ENCODE measurements at places on chromosomes 4 and X. TPM values are rescaled to one million over a fixed set of nuclear protein-coding genes. Genes with fewer than 3 reads are reported as not detected.

CD38 gene
- 7.8 TPM for total RNA-seq

ARMCX4 gene
- total RNA-seq: 19.3 TPM

TLL1 gene
- total RNA-seq: 3.7 TPM

SPIN2A gene
- 0.54 TPM for total RNA-seq

CACNA1F gene
- 0.81 TPM for total RNA-seq

TGIF2LX gene
- total RNA-seq: not detected

DNA sequence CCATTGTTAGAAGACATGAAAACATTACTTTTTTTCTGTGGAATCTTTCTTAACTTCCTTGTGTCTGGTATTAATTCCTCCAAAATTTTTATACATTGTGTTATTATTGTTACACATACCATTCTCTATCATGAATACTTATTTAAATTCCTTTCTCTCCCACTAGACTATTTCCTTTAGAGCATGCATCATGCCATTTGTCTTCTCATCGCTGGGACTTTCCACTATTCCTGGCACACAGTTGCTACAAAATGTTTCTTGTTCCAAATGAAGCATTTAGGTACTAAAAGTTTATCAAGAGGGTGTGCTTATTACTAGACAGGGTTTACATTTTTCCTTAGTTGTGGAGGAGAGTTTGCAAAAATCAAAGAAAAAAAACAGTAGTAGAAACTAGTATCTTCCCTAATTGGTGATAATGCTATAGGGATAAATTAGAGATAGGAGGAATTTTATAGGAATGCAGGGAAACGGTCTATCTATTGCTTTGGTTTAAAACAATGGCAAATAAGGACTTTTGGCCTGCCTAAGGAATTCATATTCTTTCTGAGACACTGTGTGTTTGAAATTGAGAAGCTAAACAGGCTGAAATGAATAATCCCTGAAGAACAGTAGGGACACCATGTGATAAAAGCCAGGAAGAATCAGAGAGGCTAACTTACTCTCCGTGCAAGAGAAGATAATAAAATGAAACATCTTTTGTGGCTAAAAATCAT is 187.5 kb upstream of the TBC1D9 start:
- no peak overlapping the region for H3K4me3 ChIP-seq
- no peak overlapping the region for H3K27ac ChIP-seq
- peaks cover 29% of the 10 kb centered on the region for H3K4me1 ChIP-seq

GRCh38 chr4:159698336-159698735 is 595.5 kb downstream of the RAPGEF2 start:
- DNase-seq: no peak
- no peak overlapping the region for H3K27ac ChIP-seq
- H3K4me1 ChIP-seq: no peaks in the 10 kb centered on the region
- H3K4me3 ChIP-seq: no peak overlapping the region

DNA sequence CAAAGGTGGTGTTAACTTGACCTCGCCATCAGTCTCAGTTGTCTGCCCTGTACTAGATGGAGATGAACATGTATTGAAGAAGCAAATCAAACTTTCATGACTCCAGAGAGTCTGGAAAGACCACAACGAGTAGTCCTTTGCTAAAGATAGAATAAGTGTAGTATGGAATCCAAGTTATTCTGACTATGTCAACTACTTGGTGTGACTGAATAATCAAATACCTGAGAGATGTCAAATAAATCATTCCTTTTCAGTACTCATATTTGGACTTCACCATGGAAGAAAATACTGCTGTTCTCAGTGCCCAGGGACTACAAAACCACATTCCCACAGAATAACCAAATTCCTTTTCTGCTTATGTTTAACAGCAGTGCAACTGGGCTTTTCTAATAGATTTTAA is 161.2 kb upstream of the SPRY1 start:
- no peaks in the 10 kb centered on the region for H3K27me3 ChIP-seq
- H3K27ac ChIP-seq: peak overlapping the region; percentile 38
- H3K4me1 ChIP-seq: peaks cover 53% of the 10 kb centered on the region
- H3K4me3 ChIP-seq: no peak overlapping the region
- DNase-seq: no peak
- H3K36me3 ChIP-seq: no peaks in the 10 kb centered on the region

GRCh38 chrX:104347860-104348259 is 93.1 kb upstream of the ESX1 start:
- no peak overlapping the region for H3K27ac ChIP-seq
- no peak for DNase-seq
- H3K36me3 ChIP-seq: no peaks in the 10 kb centered on the region
- H3K4me1 ChIP-seq: no peaks in the 10 kb centered on the region
- no peaks in the 10 kb centered on the region for H3K27me3 ChIP-seq
- no peak overlapping the region for H3K4me3 ChIP-seq

DNA sequence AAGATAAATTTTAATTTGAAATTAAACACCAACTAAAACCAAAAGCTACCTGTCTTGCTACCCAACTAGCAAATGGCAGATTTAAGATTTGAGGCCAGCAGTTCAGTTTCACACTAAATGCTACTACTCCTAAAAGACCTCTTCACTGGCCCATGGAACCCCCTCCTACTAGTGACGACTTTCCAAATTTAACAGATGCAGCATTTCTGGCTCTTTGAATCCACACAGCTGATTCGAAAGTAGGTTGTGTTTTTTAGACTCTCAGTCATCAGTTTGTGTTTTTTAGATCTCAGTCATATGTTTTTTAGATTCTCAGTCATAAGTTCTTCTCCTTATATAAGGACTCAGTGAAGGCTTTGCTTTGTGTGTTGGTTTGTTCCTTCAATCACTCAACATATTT is 11.1 kb upstream of the CC2D2A start:
- H3K27me3 ChIP-seq: no peaks in the 10 kb centered on the region
- H3K36me3 ChIP-seq: no peaks in the 10 kb centered on the region
- peak overlapping the region; percentile 25 for H3K27ac ChIP-seq
- peaks cover 64% of the 10 kb centered on the region for H3K4me1 ChIP-seq
- DNase-seq: no peak
- H3K4me3 ChIP-seq: no peak overlapping the region

DNA sequence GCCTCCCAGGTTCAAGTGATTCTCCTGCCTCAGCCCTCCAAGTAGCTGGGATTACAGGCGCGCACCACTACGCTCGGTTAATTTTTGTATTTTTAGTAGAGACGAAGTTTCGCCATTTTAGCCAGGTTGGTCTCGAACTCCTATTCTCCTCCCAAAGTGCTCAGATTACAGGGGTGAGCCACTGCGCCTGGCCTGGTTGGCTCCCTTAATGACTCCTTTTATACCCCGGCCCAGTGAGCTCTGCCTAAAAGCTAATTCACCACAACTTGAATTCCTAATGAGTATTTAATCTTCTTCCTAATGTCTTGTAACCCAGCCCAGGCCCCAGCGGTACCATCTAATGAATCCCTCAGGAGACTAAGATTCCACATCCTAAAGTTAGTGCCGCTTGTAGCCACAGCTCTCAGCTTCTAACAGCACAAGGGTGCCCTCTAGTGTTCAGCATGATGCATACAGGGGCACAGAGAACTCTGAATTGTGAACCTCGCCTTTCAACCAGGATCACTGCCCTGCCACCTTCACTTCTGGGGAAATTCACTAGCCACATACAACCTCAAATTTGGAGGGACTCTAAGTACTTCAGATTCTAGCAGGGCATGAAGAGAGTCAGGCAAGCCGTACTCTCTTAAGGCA is 89.5 kb downstream of the OR13H1 start:
- no peaks in the 10 kb centered on the region for H3K4me1 ChIP-seq
- no peak overlapping the region for H3K27ac ChIP-seq
- DNase-seq: no peak
- H3K36me3 ChIP-seq: no peaks in the 10 kb centered on the region
- H3K4me3 ChIP-seq: no peak overlapping the region
- H3K27me3 ChIP-seq: no peaks in the 10 kb centered on the region

DNA sequence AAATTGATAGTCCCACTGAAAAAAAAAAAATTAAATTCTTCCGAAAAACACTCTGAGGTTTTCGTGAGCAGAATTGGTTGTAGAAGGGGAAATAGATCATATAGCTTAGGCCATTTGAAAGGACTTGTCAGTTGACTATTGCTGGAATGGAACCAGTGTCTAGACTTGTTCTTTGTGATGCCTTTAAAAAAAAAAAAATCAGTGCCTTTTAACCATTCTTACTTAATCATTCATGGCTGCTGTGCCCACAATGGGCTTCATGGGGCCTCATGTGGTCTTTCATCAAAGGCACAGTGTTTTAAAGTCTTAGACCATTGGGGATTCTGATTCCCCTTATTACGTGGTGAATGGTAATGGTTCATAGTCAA is 139.3 kb downstream of the AFF1 start:
- no peak overlapping the region for H3K4me3 ChIP-seq
- H3K27ac ChIP-seq: no peak overlapping the region
- H3K4me1 ChIP-seq: peaks cover 39% of the 10 kb centered on the region
- no peaks in the 10 kb centered on the region for H3K36me3 ChIP-seq
- no peak for DNase-seq

DNA sequence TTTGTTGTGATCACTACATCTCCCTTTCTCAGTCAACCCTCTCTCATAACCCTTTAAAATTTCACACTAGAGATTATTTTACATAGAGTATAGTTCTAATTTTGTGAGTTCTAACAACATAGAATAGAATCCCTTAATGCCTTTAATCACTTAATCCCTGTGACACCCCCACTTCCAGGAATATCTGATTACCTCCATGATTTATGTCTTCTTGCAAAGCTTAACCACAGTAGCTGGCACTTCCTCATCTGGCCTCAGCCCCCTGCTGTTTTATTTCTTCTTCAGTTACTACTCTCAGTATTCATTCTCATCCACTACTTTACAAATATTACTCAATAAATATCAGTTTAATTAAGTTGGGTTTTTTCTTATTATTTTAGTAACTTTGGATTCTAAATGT is 340.9 kb downstream of the CENPC start:
- no peaks in the 10 kb centered on the region for H3K27me3 ChIP-seq
- no peak overlapping the region for H3K4me3 ChIP-seq
- H3K4me1 ChIP-seq: no peaks in the 10 kb centered on the region
- no peak overlapping the region for H3K27ac ChIP-seq

- peaks cover 17% of the 10 kb centered on the region for H3K4me1 ChIP-seq
- no peaks in the 10 kb centered on the region for H3K36me3 ChIP-seq
- H3K27ac ChIP-seq: peak overlapping the region; percentile 7
- no peaks in the 10 kb centered on the region for H3K27me3 ChIP-seq
- peak overlapping the region; percentile 37 for H3K4me3 ChIP-seq
These were observed 646.6 kb upstream of the PITX2 start for GRCh38 chr4:111269439-111269838.

DNA sequence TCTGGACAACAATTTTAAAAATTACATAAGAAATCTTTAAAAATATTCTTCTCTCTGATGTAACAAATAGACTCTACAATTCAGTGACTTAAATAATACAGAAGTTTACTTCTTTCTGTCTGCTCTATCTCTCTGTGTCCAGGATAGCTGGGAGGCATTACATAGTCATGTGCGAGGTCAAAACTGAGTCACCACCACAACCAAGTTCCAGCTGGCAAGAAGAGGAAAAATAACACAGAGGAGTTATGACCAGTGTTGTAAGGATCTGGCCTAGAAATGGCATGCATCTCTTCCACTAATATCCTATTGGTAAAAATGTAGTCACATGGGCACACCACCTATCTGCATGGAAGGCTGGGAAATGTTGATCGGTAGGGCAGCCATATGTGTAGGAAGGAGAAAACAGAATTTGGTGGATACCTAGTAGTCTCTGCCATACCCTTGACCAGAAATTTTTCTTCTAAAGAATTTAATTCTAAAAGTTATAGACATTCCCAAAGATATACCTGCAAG is 39.4 kb upstream of the WDFY3 start:
- no peak overlapping the region for H3K4me3 ChIP-seq
- no peaks in the 10 kb centered on the region for H3K36me3 ChIP-seq
- no peak for DNase-seq
- H3K27me3 ChIP-seq: no peaks in the 10 kb centered on the region

Measured in thoracic aorta (tissue), 2 donors.